ENCODE measurements at places on chromosomes 3 and 15.

DNA sequence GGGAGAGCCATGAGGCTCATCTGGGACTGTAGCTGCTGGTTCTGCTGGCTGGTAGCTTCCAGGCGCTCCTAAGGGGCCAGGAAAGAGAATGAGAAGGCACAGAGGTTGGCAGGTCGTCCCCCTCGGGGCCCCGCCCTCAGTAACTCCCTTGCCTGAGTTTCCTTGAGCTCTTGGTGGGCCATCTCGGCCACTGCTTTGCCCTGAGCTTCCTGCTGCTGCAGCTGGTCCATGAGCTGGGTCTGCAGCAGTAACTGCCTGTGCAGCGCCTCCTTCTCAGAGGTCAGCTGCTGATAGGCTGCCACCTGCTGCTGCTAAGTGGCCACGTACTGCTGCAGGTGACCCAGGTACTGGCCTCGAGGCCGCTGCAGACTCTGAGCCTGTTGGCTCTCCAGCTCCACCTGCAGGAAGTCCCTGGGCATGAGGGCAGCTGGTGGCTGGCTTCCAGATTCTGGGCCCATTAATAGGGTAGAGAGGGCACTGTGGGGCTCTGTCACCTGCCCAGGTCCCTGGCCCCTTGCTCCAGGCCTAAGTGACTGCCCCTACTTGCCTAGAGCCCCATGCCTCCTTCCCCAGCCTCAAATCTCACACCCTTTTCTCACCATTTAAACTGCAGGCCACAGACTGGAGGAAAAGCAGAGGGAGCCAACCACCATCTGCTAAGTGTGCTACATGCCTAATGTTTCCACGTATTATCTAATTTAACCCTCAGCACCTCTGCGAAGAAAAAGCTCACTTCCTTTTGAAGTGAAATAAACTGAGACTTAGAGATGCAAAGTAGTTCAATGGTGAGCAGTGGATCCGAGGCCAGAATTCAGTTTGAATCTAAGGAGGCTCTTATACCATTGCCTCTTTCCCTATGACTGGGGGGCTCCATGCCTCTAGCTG lies 10.8 kb upstream of the VPS33B start:
- DNase-seq = peak; percentile 54

GRCh38 chr3:181457190-181457589 lies 254.5 kb upstream of the SOX2 start:
- DNase-seq = no peak

- DNase-seq = no peak
These were observed 8.5 kb downstream of the CRBN start for GRCh38 chr3:3170998-3171397.

DNA sequence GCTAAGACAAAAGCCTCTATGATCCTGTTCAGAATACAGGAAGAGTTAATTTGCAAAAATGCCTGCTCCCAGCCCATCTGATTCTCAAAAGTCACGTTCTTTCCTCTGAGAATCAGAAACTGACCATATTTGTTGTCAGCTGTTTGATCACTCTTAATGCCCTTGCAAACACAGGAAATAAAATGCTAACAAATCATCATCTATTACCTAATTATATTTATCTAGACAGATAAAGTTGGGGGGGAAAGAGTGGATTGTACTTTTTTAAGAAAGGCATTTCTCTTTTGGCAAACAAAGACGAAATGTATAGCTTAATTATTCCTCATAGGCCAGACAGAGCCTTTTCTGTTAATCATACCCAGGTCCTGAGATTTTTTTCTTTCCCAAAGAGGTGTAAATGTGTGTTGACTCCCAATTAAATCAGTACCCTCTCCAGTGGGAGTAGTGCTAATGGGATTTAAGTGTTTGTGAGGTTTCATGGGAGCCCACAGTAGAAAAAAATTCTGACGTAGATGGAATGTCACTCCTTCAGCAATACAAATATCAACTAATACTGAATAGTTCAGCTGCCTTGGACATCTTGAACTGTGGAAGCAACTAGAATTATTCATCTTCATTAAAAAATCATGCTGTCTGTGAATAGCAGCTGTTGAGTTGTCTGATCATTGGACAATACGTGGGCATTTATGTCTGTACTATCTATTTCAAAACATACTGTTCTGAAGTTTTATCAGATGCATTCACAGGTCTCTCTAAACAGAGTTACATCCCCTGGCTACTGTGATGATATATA lies 22.5 kb upstream of the BNIP2 start:
- DNase-seq = no peak

GRCh38 chr15:68507447-68507846 lies 71.3 kb upstream of the CORO2B start:
- no peak for DNase-seq

- peak; percentile 32 for DNase-seq
These were observed 21.2 kb downstream of the PXK start for GRCh38 chr3:58353722-58354553.

DNA sequence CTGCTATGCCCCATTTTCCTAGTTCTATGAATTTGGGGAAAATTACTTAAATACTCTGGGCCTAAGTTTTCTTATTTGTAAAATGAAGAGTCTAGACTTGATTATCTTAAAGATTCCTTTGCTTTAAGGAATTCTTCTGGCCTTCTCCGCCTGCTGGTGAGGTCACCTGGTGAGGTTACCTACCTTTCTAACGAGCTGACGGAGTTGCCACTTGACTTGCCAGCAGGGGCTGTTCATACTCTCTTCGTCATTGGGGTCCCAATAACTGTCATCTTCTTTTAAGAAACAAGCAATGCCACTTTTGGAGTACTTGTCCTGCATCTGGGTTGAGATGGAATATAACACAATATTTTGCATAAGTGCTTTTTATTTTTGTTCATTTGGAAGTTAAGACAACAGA lies 8.6 kb downstream of the TNFSF10 start:
- DNase-seq = no peak

DNA sequence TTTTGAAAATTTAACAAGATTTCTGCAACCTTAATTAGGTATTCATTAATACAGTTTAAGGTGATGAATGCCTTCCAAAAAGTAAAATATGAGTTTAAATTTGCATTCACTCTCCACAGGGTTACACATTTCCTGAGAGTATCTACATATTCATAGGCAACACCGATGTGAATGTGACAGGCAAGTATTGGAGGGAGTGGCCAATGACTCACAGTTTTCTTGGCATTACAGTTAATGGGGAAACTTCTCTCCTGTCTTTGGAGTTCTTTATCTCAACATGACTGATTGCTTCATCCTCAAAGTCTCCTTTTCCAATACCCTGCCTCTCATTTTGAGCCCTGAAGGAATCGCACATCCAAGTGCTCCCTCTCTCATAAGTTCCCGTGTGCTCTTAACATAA lies 181.9 kb upstream of the CHL1 start:
- no peak for DNase-seq

DNA sequence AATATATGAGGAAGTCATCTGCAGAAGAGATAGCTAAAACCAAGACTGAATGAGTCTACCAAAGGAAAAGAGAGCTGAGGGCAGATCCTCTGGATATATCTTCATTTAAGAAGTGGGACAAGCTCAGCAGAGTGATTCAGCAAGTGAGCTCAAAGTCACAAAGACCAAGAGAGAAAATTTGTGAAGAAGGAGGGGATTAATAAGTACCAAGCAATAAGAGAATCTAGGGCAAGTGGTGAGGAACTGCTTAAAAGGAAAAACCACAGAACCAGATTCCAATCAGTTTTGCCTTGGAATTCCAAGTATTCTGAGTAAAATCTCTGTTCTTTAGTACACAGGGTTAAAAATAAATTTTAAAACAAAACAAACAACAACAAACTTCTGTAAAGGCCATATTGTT lies 3.6 kb downstream of the EHHADH start:
- no peak for DNase-seq
